ENCODE measurements at places on chromosomes 12 and 14.

DNA sequence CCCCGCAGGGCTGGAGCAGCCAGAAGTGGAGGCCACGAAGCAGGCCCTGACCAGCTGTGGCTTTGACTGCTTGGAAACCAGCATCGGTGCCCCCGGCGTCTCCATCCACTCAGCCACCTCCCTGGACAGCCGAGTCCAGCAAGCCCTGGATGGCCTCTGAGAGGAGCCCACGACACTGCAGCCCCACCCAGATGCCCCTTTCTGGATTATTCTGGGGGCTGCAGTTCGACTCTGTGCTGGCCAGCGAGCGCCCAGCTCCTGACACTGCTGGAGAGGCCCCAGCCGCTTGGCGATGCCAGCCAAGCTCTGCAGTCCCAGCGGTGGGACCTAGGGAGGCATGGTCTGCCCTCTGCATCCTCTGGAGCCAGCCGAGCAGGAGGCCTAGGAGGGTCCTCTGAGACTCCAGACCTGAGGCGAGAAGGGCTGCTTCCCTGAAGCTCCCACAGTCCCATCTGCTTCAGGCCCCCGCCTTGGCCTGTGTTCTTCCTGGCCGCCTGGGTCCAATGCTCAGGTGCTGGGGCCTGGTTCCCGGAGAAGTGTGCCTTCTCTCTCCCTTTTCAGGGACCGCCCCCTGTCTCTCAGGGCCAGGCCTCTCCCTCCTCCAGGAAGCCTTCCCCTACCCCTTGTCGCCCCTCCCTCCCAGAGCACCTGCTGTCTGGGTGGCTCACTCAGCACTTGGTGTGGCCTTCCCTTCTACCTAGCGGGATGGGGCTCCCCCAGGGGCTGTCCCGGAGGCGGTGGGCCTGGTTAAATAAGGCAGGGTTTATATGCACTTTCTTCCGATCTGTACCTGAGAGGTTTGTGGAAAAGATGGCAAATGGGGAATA, 23.0 kb downstream of the MVK start:
- H3K27me3 ChIP-seq = no peaks in the 10 kb centered on the region
- DNase-seq = no peak
- H3K4me1 ChIP-seq = peaks cover 22% of the 10 kb centered on the region
- peaks cover 4% of the 10 kb centered on the region for H3K36me3 ChIP-seq

DNA sequence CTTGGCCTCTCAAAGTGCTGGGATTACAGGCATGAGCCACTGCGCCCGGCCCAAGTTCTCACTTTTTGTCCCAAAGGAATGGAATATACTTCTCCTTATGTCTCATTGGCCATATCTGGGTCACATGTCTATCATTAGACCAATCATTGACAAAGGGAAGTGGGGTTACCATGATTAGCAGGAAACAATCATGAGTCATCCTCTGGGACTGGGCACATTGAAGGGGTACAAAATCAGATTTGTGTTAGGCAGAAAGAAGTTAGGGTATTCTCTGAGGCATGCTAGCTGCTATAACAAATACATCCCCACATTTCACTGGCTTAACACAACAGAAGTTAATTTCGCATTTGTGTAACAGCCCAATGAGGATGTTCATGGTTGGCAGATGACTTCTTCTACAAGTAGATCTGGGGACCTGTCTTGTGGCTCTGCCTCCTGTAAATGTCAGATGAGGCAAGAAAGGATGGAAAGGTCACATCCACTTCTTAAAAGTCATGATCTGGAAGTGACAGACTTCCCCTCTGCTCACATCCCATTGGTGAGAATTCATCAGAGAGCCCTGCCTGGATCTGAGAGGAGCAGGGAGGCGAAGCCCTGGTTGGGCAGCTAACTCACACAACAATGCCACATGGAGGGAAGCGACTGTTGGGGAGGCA, 3.1 kb downstream of the CCDC63 start:
- no peak overlapping the region for H3K4me3 ChIP-seq
- H3K27ac ChIP-seq = no peak overlapping the region
- no peaks in the 10 kb centered on the region for H3K4me1 ChIP-seq
- H3K27me3 ChIP-seq = no peaks in the 10 kb centered on the region

GRCh38 chr14:55773312-55773711, 193.3 kb downstream of the KTN1 start:
- no peaks in the 10 kb centered on the region for H3K4me1 ChIP-seq
- no peak overlapping the region for H3K4me3 ChIP-seq
- H3K27ac ChIP-seq = no peak overlapping the region
- no peak for DNase-seq

- no peaks in the 10 kb centered on the region for H3K36me3 ChIP-seq
- H3K4me1 ChIP-seq = no peaks in the 10 kb centered on the region
- H3K27ac ChIP-seq = no peak overlapping the region
- H3K27me3 ChIP-seq = no peaks in the 10 kb centered on the region
These were observed 51.6 kb downstream of the MVK start for GRCh38 chr12:109625131-109625559.

DNA sequence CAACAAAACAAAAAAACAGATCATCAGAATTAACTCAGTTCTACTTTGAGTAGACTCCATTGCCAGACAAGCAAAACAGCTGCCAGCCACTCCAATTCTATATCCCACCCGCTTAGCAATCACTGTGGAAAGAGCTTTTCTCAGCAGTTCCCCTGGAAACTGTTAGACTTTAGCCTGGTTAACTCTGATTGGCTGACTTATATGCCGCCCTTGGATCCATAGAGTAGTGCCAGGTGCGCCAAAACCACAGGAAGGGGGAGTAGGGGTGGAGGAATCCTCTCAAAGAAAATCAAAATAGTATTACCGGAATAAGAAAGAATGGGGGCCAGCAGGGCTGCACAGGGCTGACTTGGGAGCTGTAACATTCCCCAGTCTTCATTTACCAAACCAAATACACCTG, 5.4 kb upstream of the EML5 start:
- DNase-seq = no peak
- no peak overlapping the region for H3K4me3 ChIP-seq

GRCh38 chr14:83294941-83295340, 1761.3 kb upstream of the SEL1L start:
- no peak overlapping the region for H3K27ac ChIP-seq
- no peaks in the 10 kb centered on the region for H3K36me3 ChIP-seq
- DNase-seq = no peak
- H3K27me3 ChIP-seq = no peaks in the 10 kb centered on the region

- no peak for DNase-seq
- H3K27ac ChIP-seq = no peak overlapping the region
- H3K4me1 ChIP-seq = no peaks in the 10 kb centered on the region
- no peak overlapping the region for H3K4me3 ChIP-seq
These were observed 145.1 kb downstream of the KIF26A start for GRCh38 chr14:104283197-104284106.

DNA sequence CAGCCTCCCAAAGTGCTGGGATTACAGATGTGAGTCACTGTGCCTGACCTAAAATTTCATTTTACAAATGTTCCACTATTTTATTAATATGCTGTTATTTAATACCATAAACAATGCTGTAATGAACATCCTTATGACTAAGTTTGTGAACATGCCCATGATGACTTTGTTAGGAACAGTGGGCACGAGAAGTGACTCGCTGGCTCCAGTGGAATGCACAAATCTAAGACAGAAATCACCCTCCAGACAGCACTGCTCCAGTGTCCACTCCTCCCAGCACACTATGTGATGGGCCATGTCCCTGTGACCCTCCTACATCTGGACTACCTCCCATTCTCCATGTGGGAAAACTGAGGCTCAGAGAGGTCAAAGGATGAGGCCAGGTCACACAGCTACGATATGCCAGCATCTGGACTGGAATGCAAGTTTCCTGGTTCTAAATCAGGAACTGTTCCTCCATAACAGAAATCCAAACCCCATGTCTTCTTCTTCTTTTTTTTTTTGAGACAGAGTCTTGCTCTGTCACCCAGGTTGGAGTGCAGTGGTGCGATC, 57.9 kb downstream of the GPR68 start:
- peaks cover 63% of the 10 kb centered on the region for H3K36me3 ChIP-seq
- H3K4me1 ChIP-seq = no peaks in the 10 kb centered on the region
- no peak overlapping the region for H3K4me3 ChIP-seq
- no peak for DNase-seq
- H3K27ac ChIP-seq = no peak overlapping the region
- no peaks in the 10 kb centered on the region for H3K27me3 ChIP-seq

DNA sequence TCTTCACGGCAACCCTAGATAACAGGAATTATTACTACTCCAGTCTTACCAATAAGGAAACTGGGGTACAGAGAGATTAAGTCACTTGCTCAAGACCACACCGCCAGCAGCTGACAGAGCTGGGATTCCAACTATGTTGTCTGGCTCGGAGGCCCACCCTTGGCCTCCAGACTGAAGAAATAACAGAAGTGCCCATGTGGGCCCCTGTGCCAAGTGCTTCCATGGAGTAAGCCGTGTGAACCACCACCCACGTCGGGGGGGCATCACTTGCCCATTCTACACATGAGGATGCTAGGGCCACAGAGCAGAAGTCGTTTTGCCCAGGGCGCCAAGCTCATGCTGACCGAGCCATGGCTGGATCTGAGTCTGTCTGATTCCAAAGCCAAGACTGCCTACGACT, 926 bp upstream of the CMKLR1 start:
- no peaks in the 10 kb centered on the region for H3K4me1 ChIP-seq
- H3K27me3 ChIP-seq = no peaks in the 10 kb centered on the region
- no peak overlapping the region for H3K27ac ChIP-seq
- no peaks in the 10 kb centered on the region for H3K36me3 ChIP-seq
- no peak overlapping the region for H3K4me3 ChIP-seq

GRCh38 chr14:73225496-73225895, 11.8 kb upstream of the PAPLN start:
- H3K4me3 ChIP-seq = no peak overlapping the region
- peaks cover 10% of the 10 kb centered on the region for H3K36me3 ChIP-seq
- no peaks in the 10 kb centered on the region for H3K4me1 ChIP-seq
- H3K27me3 ChIP-seq = no peaks in the 10 kb centered on the region

DNA sequence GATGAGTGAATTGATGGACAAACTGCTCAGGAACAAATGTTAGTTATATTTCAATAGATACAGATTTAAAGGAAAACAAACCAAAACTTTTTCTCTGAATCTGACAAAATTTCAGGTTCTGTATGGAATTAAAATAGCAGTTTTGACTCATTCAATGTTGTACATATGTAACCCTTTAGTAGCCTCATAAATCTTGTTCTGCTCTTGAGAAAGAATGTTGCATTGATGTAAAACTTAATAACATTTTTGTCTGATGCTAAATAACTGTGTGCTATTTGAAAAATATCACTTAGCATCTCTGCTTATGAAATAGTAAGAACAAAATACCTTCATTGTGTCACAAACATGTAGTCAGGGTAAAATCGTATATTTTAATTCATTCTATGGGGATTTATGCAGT, 168.9 kb upstream of the NOVA1 start:
- no peaks in the 10 kb centered on the region for H3K27me3 ChIP-seq
- no peak for DNase-seq
- no peak overlapping the region for H3K27ac ChIP-seq

DNA sequence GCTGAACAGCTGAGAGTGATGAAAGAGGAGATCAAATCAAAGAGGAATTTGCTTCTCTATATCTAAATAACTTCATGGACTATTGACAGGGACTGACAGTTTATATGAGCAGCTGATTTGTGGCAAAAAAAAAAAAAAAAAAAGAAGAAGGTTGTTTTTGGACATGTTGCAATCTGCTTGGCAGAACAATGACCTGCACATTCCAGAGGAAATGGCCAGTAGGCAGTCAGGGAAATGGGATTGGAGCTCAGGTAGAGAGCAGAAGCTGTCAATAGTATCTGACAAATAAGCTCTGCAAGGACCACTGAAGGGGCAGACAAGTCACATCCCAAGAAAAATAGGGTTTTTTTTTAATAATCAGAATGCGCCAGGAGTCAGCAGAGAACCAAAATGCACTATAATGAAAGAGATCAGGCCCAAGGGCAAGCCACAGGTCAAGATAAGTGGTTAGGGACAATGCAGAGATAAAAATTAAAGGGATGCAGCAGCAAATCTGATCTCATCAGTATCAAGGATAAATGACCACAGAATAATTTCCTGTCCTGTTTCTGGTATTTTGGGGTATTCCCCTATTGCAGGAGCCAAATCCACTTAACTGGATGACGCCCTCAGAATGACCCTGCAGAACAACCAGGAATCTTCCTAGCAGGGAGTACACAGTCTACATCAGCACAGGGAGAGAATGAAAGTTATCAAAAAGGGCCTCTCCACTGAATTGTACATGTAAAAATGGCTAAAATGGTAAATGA, 22.6 kb upstream of the DUSP16 start:
- no peak for DNase-seq
- H3K4me1 ChIP-seq = no peaks in the 10 kb centered on the region
- H3K4me3 ChIP-seq = no peak overlapping the region

DNA sequence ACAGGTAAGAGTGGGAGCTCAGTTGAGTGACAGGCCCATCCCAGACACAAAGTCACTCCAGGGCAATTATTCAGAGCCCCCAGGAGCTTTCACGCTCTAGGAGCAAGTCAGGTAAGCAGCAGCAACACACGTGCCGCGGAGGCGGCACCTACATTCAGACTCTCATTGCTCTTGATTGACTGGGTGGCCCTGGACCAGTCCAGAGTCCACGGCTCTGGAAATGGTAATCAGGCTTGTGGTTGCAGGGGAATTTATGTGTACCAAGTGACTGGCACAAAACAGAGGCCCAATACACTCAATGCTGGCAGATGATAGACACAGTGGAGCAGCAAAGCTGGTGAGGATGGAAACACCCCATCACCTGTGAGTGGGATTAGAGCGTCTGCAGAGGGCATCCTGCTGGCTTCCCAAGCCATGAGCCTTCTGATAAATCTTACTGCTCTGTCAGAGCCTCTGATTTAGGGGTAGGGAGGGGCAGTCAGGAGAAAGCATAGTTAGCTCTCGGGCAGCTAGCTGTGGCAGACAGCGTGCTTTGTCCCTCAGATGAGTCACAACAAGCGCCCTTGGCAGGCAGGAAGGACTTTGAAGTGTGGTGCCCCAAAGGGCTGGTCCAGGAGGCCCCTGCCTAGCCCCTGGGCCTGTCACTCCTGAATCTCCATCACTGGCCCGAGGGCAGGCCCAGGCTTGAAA, 344.7 kb downstream of the CACNA1C start:
- H3K27me3 ChIP-seq = no peaks in the 10 kb centered on the region
- no peaks in the 10 kb centered on the region for H3K36me3 ChIP-seq
- H3K27ac ChIP-seq = no peak overlapping the region
- DNase-seq = no peak

DNA sequence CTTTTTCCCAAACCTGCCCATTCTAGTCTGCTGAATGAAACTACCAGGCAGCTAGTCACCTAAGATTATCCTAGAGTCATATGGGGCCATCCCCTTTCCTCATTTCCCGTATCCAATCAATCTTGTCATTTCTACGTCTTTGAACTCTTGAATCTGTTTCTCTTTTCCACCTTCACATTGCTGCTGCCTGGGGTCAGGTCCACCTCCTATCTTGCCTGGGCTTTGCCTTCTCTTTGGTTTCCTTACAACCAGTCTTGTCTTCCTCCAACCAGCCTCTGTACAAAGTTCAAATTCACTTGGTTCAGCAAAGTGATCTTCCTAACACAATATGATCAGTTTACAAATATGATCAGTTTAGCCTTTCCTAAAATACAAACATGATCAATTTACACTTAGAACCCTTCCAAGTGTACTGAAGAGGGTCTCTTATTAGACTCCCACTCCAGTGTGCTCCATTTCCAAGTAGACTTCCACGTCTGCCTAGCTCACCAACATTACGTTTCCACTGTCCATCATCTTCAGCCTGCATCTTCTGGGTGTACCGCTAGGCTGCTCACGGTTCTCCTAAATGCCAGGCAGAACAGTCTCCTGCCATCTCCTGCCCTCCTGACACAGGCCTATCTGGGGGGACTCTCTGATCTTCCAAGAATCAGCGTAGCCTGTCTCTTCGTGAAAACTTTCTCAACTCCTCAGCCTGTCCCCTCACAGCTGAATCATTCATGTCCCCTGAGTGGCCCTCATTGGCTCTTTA, 4.1 kb upstream of the ACVR1B start:
- peaks cover 4% of the 10 kb centered on the region for H3K4me1 ChIP-seq
- H3K27me3 ChIP-seq = no peaks in the 10 kb centered on the region
- DNase-seq = no peak
